ENCODE measurements at places on chromosomes 4 and X.

DNA sequence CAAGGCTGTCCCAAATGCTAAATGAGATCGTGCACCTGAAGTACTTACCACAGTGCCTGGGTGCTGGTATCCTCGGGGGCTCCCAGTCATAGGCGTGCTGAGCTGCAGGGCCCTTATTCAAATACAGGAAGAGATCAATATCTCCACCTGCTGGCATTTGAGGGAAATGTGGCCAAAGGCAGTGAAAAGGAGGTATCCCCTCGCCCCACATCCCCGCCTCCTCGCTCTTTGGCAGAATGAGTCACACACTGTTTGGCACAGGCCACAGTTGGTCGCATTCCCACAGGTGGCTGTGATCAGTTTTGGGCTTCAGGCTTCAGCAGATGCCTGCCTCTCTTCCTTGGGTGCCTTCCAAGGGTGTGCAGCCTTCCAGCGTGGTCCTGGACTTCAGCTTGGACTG, 28.4 kb downstream of the ZNF185 start:
- DNase-seq: peak; percentile 18

DNA sequence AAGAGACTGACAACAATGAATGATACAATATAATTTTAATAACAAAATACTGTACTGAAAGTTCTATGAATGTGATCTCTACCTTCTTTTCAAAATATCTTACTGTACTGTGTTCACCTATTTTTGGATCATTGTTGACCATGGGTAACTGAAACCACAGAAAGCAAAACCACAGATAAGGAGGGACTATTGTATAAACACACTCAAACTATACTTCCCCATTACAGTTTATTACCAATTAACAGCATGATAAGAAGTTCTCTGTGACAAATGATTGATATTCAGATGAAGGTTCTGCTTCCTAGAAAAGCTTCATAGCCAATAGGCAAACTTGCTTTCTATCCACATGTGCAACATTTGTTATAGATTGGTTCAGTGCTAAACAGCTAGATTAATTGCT, 50.1 kb downstream of the GABRG1 start:
- DNase-seq: no peak

GRCh38 chr4:73917081-73917501, 47.9 kb downstream of the CXCL1 start:
- DNase-seq: no peak

- no peak for DNase-seq
Observed at GRCh38 chrX:155215443-155216178, 649 bp upstream of the VBP1 start.

DNA sequence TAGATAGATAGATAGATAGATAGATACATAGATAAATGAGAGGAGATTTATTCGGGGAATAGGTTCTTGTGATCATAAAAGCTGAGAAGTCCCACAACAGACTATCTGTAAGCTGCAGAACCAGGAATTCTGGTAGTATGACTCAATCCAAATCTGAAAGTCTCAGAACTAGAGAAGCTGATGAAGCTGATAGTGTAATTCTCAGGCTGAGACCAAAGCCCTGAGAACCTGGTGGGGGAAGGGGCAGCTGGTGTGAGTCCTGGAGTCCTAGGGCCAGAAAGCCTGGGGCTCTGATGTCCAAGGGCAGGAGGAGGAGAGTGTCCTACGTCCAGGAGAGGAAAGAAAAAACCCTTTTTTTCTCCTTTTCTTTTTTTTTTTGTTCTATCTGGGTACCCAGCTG, 8.0 kb upstream of the BANK1 start:
- no peak for DNase-seq

DNA sequence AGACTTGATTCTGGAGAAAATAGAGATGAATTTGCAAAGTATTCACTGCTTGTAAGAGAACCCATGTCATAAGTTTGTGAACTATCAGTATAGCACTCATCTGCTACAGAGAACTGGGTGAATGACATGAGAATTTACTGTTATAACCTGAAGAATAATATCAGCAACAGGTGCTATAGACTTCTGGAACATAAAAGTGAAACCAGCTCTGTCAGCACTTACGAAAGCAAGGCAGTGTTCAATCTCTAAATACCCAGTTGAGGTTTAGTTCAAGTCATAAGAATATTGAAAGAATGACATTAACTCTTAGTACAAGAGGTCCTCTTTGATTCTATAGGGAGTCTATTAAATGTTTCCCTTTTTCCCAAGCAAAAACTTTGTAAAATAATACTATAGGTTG, 232.9 kb upstream of the ANKRD50 start:
- no peak for DNase-seq

- no peak for DNase-seq
Observed at GRCh38 chr4:24657768-24658617, 73.6 kb upstream of the DHX15 start.

- no peak for DNase-seq
Observed at GRCh38 chr4:101122019-101122418, 225.3 kb downstream of the PPP3CA start.

DNA sequence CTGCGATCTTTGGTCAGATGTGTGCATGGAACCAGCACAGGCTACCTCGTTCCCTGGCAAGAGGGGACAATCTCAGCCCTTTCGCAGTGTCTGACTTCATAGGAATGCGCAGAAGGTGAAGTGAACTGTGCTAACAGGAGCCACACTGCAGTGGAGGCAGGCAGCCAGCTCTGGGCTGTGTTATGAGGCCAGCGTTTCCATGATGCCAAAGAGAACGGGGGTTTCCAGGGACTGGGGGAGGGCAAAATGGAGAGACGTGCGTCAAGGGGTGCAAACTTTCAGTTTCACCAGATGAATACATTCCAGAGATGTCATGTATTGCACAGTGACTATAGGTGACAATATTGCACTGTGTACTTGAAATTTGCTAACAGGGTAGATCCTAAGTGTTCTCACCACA, 30.4 kb downstream of the CLDN34 start:
- no peak for DNase-seq

- no peak for DNase-seq
Observed at GRCh38 chrX:2416851-2417604, 83.7 kb downstream of the DHRSX start.

DNA sequence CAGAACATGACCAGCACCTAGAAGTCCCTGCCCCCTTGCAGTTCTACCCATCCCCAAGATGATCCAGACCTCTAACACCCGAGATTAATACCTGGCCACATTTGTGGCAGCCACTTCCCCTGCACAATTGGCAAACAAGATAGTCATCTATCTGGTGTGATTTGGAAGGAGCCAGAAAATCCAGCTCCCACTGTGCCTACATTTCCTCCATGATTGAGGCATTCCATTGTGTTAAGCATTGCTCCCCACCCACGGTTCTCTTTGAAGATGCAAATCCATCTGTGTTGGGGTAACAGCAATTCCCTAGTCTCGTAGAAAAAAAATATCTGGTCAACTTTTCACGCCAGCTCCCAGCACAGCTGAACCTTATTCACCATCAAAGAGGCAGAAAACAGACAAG, 405.0 kb downstream of the BCOR start:
- DNase-seq: no peak

DNA sequence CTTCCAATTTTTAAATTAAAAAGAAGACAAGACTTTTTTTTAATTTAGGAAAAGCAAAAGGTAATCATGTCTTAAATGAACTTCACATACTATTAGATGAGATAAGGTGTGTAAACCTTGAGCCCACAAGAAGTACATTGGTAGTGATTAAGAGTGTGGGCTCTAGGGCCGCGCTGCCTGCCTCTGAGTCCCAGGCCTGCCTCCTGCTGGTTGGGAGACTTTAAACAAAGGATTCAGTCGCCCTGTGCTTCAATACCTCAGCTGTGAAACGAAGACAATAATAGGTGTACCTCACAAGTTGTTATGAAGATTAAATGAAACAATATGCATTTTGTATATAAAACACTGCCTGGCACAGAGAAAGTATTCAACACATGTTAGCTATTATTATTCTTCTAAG, 95.9 kb upstream of the MYOZ2 start:
- DNase-seq: no peak

DNA sequence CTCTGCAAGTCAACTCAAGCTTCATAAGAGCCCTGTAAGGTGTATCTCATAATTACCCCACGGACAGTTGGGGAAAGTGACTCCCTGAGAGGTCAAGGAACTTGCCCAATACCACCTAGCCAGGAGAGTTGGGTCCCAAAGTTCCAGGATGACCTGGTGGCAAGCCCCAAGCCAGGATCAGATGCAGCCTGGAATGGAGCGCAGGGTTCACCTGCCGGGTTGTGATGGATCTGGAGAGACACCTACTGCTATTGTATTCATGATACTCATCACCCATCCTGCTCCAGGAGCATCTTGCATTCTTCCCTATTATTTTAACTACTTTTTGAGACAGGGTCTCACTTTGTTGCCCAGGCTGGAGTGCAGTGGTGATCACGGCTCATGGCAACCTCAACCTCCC, 36.1 kb downstream of the ZBTB49 start:
- no peak for DNase-seq

DNA sequence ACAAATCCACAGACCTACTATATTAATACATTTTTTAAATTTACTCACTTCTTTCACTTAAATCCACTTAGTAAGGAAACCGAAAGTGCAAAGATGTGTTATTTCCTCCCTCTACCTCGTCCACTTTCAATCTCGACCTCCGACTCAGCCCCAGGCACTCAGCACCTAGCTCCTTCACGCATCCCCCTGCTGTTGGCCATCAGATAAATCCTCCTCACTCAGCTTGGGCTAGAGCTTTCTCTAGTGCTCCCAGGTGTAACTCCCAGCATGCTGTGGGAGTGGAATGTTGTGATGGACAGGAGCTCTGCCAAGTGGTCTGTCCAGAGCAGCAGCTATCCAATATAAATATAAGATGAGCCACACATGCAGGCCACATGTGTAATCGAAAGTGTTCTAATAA, 26.7 kb upstream of the TEC start:
- DNase-seq: no peak

- no peak for DNase-seq
Observed at GRCh38 chrX:71659959-71660358, 7.4 kb upstream of the LOC101059915 start.

DNA sequence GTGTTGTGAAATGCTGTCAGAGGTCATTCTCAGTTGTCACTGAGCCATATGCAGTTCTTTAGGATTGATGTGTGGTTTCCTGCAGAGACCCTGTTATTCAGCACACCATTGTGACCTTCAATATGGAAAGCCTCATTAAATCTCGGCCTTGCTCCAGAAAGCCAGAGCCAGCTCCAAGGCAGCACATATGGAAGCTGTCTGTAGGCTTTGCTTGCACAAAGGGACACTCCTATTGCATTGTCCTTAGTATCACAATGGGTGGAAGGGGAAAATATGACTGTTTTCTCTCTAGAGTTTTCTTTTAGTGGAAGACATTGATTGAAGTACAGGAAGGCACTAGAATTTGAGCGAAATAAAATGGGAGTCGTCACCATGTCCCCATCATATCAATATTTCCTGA, 179.0 kb downstream of the CEP135 start:
- no peak for DNase-seq

DNA sequence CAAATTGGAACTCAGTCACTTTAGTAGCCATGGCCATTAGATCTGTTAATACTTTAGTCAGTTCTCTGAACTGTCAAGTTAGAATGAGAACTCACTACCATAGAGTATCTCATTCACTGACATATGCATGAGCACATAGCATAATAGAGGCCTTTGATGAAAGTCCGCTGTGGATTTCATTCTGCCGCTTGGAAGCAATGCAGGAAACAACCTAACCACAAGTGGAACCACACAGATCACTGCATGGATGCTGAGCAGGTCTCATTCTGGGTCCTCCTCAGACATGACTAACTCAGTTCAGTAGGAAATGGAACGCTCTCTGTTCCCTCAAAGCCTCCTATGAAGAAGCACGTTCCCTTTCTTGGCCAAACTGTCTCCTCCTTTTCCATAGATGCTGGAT, 1624.8 kb upstream of the TENM3 start:
- no peak for DNase-seq

- DNase-seq: no peak
Observed at GRCh38 chrX:120426599-120426998, 42.5 kb downstream of the LAMP2 start.

DNA sequence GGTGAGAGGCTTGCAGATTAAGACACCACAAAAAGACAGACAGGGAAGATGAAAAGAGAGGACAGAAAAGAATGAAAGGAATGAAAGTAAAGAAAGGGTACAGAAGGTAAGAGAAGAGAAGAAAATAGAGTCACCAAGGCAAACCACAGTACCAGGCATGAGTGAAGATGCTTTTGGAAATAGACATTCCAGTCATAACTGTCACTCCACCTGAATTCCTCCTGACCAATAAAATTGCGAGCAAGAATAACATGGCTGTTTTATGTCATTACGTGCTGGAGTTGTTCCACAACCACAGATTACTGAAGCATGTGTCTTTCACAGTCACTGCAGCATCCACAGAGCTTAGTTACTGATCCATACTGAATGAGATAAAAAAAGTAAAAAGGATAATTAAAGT, 864.9 kb upstream of the SLIT2 start:
- no peak for DNase-seq

DNA sequence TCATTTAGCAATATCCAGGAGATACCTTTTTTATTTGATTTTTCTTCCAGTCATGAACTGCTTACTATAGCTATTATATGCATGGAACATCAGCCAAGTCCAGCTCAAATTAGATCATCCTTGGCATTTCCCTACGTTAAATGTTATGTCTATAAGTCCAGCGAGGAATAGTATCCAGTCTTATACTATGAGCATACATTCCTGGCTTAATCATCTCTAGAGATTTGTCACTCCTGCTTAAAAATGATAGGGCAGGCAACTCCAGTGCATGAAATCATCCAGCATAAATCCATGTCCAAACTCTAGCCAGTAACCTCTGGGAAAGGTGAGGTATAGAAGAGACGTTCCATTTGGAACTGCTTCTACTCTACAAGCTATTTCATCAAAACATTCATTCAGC, 126.7 kb upstream of the VCX2 start:
- no peak for DNase-seq

DNA sequence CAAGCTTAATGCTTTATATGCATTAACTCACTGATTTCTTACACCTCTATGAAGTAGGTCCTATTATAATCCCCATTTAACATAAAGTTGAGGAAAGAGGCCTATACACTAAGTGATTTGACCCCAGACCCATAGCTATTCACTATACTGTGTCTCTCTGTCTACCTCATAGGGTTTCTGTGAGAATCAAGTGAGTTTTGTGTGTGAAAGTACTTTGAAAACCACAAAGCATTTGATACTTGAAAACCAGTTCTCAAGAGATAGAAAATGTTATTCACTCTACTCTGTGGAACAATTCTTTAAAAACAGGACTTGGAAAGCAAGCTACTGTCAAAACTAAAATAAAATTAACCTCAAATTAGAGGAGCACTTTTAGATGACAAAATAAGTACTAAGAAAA, 35.0 kb downstream of the SHROOM3 start:
- DNase-seq: no peak

GRCh38 chr4:77393996-77394395, 211.6 kb upstream of the CXCL13 start:
- no peak for DNase-seq

DNA sequence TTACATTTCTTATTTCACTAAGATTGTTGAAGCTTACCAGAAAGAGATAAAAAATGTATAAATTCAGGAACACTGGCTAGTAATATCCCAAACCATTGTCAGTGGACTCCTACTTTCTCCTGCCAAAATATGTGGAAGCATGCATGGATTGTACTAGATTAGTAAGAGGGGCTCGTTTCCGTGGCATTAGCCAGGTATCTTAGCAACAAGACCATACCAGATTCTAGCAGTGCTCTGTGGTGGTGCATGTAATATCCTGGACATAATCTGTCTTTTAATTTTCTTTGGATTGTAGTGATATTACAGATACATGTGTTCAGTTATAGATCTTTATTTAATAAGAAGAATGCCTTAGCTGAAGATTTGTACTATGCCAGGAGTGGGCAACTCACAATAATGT, 371.9 kb upstream of the PITX2 start:
- DNase-seq: no peak

Data from NCI-H748 treated with DMSO at 0.1 percent for 48 hours (cell line).